Fibroblast of skin of left biceps (primary cell): ENCODE measurements at places on chromosomes 1 and 21.
A peak's percentile ranks its signal among the peaks of the same experiment; 100 is the strongest.

DNA sequence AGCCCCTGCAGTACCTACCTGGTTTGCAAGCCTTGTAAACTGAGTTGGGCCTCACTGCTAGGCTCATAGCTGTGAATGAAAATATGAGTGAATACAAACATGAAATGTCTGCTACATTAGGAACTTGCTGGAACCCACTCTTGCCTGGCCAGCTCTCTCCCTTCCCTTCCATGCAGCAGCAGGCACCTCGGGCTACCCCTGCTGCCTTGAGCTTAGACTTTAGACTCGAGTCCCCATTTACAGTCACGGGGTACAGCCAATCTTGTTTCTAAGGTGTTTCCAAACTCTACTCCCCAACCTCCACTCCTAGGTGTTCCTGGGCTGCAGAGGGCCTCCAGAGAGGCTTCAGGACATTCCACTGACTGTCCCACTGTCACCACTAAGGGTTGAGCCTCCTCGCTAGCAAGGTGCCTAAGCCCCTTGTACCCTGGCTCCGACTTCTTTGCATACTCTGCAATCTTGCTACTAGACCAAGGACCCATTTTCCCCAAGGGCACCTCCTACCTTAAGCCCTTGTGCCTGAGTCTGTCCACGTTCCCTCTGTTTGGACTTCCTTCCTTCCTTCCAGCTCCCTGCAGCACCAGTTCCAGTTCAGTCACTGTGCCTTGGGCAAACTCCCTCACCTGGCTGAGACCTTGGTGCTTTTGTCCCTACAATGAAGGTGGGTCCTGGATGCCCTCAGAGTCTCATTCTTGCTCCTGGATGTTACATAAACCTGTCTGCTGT is 36.9 kb downstream of the CDK18 start:
- no peak for DNase-seq

- DNase-seq = no peak
Measured at GRCh38 chr1:163094589-163094988, 25.4 kb downstream of the RGS4 start.

DNA sequence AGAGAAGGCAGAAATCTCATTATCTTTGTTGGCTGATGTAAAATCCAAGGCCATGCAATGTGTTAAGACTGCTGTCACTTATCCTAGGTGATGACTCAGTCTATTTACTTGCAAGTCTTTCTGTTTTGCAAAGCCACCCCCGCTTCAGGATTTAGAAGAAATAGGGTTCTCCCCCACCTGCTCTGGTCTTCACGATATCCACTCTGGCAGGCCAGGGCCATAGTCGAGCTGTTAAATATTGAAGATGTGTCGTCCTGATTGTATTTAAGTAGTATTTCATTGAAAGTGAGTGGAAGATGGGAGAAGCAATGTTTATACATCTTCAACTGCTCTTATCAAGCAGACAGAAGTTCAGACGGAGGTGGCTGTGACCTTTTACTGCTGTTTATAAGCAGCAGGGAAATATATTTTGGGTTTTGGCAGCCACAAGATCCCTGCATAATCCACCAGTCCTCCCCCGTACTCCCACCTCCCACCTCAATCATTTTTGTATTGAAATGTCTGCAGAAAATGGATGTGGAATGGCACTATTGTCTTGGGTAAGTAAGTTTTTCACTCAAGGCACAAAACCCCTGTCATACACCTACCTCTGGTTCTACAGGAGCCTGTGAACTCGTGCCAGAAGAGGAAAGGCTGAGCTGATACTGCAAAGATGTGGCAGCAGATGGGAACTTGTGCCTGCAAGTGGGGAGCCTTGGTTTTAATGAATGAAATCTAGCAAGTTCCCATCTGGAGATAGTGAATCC is 117.4 kb downstream of the MRPS6 start:
- no peak for DNase-seq

- no peak for DNase-seq
Measured at GRCh38 chr1:180157576-180158057, 2.9 kb downstream of the QSOX1 start.

DNA sequence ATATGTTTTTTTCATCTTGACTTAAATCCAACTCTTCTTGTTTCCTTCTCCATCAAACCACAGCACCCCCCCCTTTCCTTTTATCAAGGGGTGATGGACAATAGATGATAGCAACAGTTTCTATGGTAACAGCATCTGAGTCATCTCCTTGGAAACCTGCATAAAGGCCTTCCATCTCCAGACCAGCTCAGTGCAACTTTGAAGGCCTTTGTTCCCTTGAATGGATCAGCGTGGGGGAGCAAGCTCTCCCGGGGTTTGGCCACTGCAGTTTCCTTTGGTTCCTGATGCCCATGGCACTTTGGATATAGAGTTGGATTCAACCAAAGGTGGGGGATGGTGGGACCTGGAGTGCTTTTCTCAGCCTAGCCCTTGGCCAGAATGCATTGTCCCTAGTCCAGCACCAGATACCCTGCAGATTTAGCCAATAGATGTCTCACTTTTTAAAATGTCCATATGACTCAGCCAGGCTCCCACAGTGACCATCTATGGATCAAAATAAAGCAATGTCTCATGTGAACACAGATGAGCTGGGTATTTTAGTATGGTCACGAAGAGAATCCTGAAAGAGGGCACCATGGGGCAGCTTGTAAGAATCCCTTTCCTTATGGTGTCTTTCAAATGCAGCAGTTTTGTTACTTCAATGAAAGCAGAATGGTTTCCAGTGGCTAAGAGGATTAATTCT is 127.7 kb downstream of the SPATA46 start:
- no peak for DNase-seq

DNA sequence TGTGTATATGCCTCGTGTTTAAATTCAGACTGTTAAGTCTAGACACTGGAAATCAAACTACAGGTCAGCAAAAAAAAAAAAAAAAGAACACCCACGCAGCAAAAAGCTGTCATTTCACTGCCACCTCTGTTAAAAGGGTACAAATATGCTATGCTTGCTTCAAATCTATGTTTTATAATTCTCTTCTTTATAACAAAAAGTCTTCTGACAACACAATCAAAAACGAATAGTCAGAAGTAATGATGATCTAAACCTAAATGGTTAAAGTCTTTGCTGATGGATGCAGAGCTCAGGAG is 438.9 kb downstream of the SMYD3 start:
- DNase-seq = no peak

DNA sequence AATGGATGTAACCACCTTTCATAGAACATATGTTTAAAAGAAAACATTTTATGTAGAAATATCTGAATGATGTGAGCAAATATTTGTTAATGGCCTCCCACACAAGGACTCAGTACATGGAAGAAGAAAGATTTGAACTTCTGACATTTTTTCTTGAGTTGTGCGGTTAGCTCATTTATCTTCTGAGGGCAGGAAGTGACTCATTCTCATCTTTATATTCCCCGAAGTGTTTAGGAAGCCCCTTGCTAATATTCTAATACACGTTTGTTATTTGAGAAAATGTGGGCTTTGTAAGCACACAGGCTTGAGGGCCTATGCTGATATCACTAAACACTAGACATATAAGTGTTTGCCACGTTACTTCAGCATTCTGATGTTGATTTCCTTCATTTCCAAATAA is 392.5 kb upstream of the PTBP2 start:
- DNase-seq = peak; percentile 16

DNA sequence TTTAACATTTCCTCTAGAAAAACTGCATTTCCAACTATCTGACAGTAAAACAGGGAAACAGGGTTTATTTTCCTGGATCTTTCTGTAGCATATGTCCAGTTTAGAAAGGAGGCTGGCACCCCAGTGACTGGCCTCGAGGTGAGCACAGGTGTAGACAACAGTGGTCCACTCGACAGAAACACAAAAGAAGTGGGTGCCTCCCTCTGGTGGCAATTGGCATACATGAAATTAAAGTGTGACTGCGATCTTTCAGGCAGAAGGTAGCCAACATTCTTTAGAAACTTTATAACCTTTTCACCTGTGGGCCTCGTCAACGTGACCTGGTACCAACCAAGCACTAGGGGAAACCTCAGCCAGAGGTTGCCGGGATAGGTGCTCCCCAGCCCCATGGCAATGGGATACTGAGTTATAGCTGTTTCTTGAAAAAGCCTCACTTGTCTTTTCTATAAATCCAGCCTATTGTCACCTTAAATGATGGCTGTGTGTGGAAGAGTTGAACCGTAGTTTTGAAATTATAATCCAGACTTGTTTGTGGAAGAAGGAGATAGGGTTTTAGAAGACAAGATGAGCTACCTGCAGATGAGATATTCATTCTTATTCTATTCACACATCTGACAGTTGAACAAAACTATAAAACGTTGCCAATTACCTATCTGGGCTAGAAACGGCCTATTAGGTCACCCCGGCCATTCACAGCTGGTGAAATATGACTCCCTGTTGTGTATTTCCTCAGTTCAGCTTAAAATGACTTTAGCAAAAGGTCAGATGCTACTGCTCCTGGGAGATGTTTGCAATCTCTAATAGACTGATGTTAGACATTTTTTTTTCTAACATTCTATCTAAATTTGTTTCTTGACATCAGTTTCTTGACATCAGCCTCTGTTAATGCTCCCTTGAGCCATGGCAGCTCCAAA is 44.3 kb downstream of the PCP4 start:
- DNase-seq = no peak

- DNase-seq = no peak
Measured at GRCh38 chr1:62691062-62691844, 3.1 kb upstream of the DOCK7 start.

DNA sequence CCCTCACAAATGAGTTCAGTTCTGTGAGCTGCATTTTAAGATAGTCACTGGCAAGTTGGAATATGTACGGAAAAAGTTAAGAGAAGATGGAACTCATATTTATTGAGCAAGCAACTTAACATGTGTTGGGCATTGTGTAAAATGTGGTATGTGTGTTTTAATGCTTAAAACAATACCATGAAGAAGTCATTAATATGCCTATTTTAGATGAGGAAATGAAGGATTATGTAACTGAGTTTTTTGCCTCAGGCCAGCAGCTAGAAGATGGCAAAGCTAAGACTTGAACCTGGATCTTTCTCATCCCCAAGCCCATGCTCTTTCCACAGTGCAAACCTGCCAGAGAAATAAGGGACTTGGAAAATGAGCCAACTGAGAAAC is 48.9 kb downstream of the SPATA46 start:
- DNase-seq = no peak

DNA sequence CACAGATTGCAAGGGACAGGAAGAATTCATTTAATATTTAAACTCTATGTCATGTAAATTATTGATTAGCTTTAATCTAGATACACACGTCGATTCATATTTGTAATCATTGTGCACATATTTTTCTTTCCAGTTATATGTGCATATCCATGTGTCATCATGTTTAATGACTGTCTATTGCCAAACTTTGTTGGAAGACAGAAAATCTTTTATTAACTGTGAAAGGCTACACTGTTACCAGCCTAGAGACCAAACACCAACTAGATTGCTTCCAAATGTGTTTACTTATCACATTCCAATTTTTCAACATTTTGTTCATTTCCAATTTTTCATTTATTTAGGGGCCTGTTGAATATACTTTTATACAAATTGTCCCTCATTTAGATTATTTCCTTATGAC is 43.2 kb upstream of the CACHD1 start:
- no peak for DNase-seq

DNA sequence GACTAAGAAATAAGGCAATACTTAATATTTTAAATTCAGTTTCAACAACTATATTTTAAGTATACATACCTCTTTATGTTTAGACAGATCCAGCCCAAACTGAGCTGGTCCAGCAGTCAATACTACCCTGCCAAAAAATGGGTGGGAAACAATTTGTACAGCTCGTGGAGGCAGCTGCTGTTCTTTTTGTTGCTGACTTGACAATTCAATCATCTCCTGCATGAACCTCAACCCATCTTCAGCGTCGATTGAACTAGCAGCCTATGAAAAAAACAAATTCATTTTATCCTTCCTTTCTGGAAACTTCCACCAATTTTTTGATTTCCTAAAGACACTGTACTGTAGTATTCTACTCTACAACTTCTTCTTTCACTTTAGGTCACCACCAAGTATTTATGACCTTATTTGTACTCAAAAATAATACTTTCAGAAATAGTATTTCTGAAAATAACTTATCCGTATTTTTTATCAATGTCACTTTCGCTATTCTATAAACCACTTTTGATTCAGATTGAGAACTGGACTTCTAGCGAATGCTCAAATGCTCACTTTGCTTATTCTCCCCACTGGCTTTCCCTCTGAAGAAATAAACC is 46.5 kb downstream of the EDEM3 start:
- DNase-seq = no peak

DNA sequence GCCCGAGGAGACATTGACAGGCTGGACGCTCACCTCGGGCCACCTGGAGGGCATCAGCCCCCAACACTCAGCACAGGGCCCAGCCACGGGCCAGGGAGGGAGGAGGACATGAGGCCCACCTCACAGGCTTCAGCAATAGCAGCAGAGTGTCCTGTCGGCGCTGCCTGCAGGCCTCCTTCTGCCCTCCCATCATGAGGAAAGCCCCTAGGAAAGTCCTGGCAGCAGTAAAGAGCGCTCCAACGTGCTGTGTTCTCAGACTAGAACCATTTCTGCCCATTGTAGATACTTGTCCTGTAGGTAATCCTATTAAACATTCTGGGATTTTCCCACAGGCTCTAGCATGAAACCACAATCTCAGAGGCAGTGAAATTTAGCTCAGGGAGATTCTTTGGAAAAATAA is 62.0 kb upstream of the GALNT2 start:
- DNase-seq = no peak

GRCh38 chr1:194517567-194517966 is 1331.2 kb upstream of the B3GALT2 start:
- no peak for DNase-seq

GRCh38 chr1:202624781-202625108 is 85.5 kb downstream of the SYT2 start:
- no peak for DNase-seq

GRCh38 chr1:6727535-6727934 is 25.9 kb upstream of the DNAJC11 start:
- no peak for DNase-seq

DNA sequence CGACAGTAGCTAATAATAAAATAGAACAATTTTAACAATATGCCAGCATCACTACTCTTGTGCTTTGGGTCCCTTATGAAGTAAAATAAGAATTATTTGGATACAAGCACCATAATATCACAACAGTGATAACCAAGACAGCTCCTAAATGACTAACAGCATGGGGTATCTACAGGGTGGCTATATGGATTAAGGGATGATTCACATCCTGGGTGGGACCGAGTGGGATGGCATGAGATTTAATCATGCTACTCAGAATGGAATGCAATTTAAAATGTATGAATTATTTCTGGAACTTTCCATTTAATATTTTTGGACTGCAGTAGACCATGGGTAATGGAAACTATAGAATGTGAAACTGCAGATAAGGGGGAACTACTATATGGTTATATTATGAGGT is 28.1 kb upstream of the B3GALNT2 start:
- DNase-seq = peak; percentile 13

GRCh38 chr1:232292818-232293217 is 337.1 kb downstream of the SIPA1L2 start:
- no peak for DNase-seq
